DMS 273 treated with DMSO at 0.1 percent for 48 hours (cell line): ENCODE measurements at places on chromosomes 12 and 14.

DNA sequence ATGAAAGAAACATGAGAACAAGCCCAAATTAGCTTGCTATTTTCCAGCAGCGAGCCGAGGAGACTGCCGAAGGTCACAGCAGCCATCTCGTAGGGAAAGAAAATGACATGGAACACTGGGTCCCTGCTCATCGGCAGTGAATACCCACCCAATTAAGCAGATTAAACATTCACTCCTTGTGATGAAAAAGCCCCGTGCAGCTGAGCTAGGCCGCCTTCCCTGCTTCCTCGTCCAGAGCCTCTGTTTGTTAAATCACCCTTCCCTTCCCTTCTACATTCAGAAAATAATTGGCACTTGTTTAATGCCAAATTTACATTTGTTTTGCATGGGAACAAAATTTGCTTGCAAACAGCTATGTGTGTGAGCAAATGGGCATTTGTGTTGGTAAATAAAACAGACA lies 342.5 kb downstream of the RMST start:
- DNase-seq = no peak

DNA sequence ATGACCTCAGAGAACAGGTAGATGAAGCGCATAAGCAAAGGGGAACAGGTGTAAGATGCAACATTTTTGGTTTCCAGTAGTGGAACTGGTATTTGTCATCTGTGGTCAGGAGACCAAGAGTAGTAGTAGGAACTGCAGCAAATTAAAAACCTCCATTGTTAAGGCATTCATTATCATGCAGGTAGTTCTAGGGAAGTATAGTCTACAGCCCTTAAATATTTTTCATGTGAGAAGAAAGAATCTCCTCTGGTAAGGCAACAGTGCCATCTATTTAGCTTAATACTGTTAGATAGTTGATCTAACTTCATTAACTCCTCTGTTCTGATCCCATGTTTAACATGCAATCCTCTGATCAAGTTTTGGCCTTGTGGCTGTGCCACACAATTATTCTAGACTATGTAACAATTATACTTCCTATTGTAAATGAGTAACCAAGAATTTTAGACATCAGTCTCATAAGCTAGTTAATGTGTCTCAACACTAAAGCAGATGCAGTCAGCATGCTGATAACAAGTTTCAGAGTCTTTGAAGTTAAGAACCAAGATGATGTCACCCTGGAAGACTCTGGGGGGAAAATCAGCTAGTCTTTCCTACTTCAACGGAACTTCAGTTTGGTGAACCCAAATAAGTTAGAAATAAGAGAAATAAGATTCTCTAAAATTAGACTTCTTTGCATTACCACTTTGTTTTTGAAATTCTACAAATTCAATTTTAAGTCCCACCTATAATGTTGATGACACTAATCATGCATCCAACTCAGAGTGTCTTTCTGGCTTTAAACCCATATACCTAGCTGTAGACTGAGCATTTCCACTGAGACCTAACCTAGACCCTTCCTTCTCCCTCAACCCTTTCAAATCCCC lies 70.9 kb downstream of the STXBP6 start:
- no peak for DNase-seq

DNA sequence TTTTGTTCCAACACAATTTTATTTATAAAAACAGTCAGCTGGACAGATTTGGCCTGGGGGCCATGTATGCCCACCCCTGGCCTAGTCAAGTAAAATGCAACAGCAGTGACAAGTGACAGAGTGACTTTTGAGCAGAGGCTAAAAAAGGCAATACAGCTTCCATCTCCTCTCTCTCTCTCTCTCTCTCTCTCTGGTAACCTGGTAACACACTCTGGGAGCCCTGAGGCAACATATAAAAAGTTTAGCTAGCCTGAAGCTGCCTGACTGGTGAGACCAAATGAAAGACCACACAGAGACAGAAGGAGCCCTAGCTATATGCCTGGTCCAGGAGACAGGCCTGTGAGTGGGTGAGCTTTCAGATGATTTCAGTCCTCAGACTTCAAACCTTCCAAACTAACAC lies 105.4 kb downstream of the DENND5B start:
- no peak for DNase-seq

GRCh38 chr14:85576848-85577542 lies 47.1 kb downstream of the FLRT2 start:
- no peak for DNase-seq

DNA sequence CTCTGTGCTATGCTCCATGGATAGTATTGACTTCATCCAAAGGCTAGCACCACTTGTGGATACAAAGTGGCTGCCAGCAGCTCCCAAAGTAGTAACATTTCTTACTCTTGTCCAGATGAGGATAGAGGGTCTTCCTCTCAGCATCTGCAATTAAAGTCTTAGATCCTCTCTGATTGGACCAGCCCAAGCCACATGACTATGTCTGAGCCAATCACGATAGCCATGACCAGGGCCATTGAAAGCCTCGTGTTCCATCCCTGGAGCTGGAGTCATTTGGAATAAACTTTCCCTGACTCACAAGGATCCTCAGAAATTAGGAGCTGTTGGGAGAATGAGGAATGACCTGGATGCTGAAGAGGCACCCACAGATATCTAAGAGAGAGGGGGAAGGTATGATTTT lies 28.5 kb upstream of the SLC24A4 start:
- no peak for DNase-seq

- no peak for DNase-seq
Measured at GRCh38 chr14:76953311-76953945, 75.1 kb downstream of the IRF2BPL start.

GRCh38 chr12:98352835-98353234 lies 162.6 kb upstream of the TMPO start:
- DNase-seq = no peak

DNA sequence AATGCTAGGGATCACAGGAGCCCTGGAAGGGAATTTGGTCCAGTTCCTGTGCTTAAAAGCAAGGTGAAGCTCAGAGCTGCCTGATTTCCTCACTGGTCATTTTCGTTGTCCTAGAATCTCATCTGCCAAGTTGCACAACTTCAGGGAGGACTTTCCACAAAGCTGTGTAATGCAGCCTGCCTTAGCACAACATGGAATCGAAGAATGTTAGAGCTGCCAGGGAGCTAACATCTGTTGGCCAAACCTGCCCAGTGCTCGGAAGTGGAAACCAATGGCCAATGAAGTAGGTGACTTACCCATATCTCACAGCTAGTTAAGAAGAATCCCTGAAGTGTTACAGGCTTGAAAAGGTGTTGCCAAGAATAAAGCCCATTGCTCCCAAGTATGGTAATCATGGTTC lies 79.9 kb upstream of the SSTR1 start:
- no peak for DNase-seq

GRCh38 chr14:99118046-99118721 lies 153.8 kb downstream of the BCL11B start:
- DNase-seq = peak; percentile 50

- DNase-seq = no peak
Measured at GRCh38 chr12:123886931-123887582, 85.6 kb downstream of the CCDC92 start.

GRCh38 chr14:74670726-74671411 lies 42.0 kb downstream of the AREL1 start:
- no peak for DNase-seq

DNA sequence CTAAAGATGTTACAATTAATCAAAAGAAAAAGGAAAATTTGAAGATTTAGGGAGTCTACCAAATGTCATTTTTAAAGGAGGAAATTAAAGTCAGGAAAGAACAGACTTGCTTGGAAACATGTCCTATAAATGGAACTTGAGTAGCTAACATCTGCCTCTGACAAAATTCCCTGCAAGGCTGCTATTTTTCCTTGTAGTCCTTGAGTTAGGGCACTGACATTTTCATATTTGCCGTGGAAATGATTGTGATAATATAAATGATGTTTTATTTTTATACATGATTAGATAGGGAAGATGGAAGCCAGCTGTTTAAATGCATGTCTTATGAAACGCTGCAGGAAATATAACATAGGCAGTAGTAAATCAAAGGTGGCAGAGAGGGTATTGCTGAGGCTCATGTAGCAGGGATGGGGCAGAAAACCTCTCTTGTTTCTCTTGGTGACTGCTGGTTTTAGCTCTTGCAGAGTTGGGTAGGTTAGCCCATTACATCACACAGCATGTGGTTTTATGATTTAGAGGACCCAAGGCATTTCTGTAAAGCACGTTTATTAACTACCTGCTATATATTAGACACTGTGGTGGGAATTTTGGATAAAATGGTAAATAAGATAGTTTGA lies 21.7 kb downstream of the NUBPL start:
- DNase-seq = no peak

GRCh38 chr12:111589601-111590000 lies 9.5 kb downstream of the ATXN2 start:
- no peak for DNase-seq

DNA sequence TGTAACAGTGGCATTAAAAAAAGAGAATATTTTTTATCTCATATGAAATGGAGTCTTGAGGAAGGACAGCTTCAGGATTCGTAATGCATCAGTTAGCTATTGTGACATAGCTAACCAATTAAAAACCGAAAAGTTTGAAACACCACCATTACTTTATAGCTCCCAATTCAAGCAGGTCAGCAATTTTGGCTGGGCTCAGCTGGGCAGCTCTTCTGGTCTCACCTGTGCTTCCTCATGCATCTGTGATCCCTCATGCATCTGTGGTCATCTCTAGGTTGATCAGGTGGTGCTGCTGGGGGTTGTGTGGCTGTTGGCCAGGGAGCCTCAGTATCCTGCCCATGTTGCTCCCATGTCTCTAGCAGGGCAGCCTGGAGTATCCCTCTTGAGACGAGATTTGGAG lies 76.7 kb upstream of the KCNA1 start:
- no peak for DNase-seq

DNA sequence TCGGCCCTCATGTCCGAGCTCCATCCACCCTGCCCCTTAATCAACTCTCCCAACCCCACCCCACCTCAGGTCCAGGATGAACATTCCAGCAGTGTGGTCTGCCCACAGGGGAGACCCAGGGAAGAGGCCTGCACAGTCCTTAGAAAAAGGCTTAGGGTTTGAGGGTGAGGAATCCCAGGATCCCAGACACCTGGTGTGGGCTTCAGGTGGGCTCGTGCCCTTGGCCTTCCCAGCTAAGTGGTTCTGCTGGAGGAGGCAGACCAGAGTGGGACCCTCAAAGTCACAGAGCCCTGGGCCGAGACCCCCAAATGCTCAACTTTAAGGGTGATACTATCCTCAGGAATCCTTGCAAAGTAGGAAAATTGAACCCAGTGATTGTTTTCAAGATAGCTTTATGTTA lies 25.4 kb upstream of the PPP2R5C start:
- DNase-seq = no peak

- DNase-seq = no peak
Measured at GRCh38 chr12:16002880-16003279, 91.7 kb downstream of the DERA start.

DNA sequence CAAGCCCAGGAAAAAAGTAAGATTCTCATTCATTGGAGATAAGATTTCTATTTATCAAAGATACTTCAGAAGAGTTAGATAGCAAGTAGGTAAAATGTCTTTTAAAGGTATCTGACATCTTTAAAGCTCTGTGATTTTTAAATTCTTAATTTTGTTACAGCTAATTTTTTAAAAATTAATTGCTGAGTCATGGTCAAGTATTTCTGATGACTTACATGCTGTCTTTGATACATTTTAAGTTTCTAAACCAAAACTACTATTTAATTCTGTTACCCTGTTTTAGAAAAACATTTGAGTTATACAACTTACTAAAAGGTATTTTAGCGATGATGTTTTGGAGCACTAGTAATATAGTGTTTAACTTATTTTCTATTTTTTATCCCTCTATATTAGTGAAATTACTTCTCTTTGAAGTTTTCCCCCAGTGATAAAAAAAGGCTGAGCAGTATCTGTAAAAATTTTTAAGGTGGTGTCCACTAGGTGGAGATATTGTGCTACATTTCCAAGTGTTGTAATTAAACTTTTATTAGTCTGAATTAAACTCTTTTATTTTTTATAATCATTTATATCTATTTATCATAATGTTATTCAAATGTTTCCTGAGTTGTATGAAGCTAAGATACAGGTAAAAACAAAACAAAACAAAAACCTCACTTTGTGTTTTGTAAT lies 11.5 kb downstream of the ALG10 start:
- peak; percentile 6 for DNase-seq
